Naive thymus-derived CD8-positive, alpha-beta T cell (primary cell): ENCODE measurements at places on chromosomes 5 and 9. TPM values are rescaled to one million over a fixed set of nuclear protein-coding genes. Genes with fewer than 3 reads are reported as not detected.
A peak's percentile ranks its signal among the peaks of the same experiment; 100 is the strongest.

Gene PALM2AKAP2
- polyA plus RNA-seq = not detected

GRCh38 chr9:91783411-91783810 is 166.6 kb downstream of the ROR2 start:
- no peak for DNase-seq

DNA sequence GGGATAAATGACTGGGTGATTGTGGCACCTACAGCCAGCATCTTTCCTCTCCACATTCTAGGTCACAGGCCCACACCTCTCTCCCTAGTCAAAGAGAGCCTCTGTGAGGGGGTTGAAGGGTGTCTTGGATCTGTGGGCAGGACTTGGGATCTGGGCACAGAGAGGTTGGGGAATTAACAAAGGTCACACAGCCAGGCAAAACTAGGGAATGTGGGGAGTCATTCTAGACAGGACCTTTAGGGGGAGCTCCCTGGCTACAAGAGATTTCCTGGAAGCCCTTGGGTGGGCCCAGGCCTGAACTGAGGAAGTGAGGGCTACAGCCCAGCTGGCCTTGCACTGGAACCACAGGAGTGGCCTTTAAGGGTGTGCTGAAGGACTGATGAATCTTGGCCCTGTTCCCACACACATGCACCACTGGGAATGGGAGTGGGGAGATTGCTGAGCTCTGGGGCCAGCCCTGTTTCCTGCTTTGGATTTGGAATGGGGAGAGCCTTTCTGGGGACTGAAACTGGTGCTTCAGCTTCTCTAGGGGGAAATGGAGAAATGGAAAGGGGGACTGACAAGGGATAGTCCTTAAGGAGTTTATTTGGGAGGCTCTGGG is 12.4 kb upstream of the CXXC5 start:
- DNase-seq = no peak

- no peak for DNase-seq
These were observed 62.7 kb downstream of the PCSK5 start for GRCh38 chr9:75953218-75953617.

Gene ISOC1
- 34.6 TPM for polyA plus RNA-seq

Gene HAVCR2
- polyA plus RNA-seq = 5.4 TPM

- no peak for DNase-seq
These were observed 52.3 kb upstream of the CNTLN start for GRCh38 chr9:17082343-17083064.

DNA sequence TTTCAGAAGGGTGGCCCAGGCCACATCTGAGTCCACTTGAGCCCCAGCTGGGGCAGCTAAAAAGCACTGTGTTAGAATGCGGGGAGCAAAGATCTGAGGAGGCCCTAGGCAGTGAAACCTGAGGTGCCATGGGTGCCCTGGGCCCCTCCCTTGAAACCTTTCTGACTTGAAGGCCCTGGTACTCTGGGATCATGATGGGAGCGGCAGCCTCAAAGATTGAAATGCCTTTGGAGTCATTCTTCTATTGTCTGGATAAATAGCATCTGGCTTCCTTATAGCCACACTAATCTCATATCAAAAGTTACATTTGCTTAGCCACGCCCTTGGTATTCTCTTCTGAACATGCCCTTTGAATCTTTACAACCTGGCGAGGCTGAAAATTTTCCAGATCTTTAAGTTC is 7.7 kb upstream of the SEMA5A start:
- DNase-seq = no peak

- DNase-seq = no peak
These were observed 197.6 kb upstream of the MEF2C start for GRCh38 chr5:89080467-89081116.

DNA sequence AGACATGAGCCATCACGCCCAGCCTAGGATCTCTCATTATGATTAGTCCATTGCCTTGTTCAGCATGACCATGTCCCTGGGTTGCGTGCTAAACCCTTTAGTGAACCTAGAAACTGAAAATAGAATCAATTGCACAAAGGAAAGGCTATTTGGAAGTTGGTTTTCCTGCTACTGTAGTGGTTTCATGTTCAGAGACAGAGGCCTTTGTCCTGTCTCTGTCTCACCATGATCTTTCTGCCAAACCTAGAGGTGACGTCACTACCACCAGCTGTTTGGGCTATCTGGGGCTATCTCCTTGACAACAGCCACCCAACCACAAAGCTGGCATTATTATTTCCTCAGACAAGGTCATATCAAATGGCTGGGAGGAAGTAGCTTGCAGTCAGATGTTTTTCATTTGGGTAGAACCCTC is 4.0 kb upstream of the CDK5RAP2 start:
- peak; percentile 12 for DNase-seq

Gene UNC5A
- not detected for polyA plus RNA-seq

DNA sequence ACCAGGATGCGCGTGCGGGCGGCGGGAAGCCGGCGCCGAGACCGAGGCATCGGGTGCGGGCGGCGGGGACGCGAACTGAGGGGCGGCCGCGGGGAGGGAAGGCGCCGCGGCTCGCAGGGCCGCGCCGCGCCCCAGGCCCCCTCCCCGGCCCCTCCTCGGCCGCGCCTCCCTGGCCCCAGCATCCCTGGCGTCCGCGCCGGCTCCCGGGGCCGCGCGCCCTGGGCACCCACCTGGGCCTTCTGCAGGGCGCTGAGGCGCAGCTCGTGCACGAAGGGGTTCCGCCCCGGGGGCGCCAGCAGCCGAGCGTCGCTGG is 324 bp downstream of the LPCAT1 start:
- DNase-seq = no peak

Gene DDX4
- not detected for polyA plus RNA-seq

Gene GRXCR2
- polyA plus RNA-seq = not detected

DNA sequence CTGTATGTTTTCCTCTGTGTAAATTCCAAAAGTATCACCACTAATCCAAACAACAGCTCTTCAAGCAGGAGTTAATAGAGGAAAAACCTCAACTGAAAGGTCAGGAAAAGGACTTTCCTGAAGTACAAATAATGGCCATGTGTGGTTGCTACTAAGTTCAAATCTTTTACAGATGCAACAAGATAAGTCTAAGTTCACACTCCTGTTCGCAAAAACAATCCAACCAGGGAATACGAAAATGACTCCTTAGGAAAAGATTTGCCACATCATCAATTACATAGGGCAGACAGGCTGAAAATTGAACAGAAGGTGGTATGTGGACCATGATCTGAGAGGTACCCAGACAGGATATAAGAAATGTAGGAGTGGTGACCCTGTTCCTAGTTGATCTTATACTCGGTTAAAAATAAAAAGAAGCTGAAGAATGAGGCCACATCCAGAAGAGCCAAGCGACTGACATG is 210.2 kb downstream of the TSSK1B start:
- DNase-seq = no peak
